ENCODE measurements at places on chromosomes 1 and 21. TPM values are rescaled to one million over a fixed set of nuclear protein-coding genes. Genes with fewer than 3 reads are reported as not detected.

ACTA1 gene
- 13.0 TPM for polyA plus RNA-seq

LCE1D gene
- not detected for polyA plus RNA-seq

MMEL1 gene
- 0.57 TPM for polyA plus RNA-seq

THEMIS2 gene
- 8.1 TPM for polyA plus RNA-seq

ARTN gene
- polyA plus RNA-seq = 6.7 TPM

BEND5 gene
- 12.3 TPM for polyA plus RNA-seq

CDK11B gene
- 76.7 TPM for polyA plus RNA-seq

SLAMF7 gene
- 0.11 TPM for polyA plus RNA-seq

CACNA1S gene
- not detected for polyA plus RNA-seq

OR2T2 gene
- polyA plus RNA-seq = not detected

SMIM12 gene
- polyA plus RNA-seq = 22.7 TPM

ZNF648 gene
- 0.24 TPM for polyA plus RNA-seq

CXADR gene
- 89.4 TPM for polyA plus RNA-seq

CFAP57 gene
- 0.37 TPM for polyA plus RNA-seq

KCNE2 gene
- polyA plus RNA-seq = 0.49 TPM

PTPN22 gene
- polyA plus RNA-seq = 0.40 TPM

SPRR5 gene
- polyA plus RNA-seq = not detected

ADAMTS4 gene
- 1.3 TPM for polyA plus RNA-seq

SLAMF8 gene
- not detected for polyA plus RNA-seq

HRNR gene
- not detected for polyA plus RNA-seq

S100PBP gene
- 30.6 TPM for polyA plus RNA-seq

FYB2 gene
- not detected for polyA plus RNA-seq

ADORA3 gene
- not detected for polyA plus RNA-seq

Measured in GM23338 (cell line).